ENCODE measurements at places on chromosomes 6 and 20.

DNA sequence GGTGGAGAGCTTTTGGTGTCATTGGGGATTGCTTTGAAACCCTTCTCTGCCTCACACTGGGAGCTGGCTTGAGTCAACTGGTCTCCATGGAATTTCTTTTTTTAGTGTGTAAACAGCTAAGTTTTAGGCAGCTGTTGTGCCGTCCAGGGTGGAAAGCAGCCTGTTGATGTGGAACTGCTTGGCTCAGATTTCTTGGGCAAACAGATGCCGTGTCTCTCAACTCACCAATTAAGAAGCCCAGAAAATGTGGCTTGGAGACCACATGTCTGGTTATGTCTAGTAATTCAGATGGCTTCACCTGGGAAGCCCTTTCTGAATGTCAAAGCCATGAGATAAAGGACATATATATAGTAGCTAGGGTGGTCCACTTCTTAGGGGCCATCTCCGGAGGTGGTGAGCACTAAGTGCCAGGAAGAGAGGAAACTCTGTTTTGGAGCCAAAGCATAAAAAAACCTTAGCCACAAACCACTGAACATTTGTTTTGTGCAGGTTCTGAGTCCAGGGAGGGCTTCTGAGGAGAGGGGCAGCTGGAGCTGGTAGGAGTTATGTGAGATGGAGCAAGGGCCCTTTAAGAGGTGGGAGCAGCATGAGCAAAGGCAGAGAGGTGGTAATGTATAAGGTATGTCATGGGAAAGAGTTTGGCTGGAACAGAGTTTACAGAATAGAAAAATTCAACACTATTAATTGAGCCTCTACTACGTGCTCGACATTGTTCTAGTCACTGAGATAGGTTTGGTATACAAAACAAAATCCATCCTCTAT is 31.2 kb downstream of the SRSF3 start:
- no peak for DNase-seq

DNA sequence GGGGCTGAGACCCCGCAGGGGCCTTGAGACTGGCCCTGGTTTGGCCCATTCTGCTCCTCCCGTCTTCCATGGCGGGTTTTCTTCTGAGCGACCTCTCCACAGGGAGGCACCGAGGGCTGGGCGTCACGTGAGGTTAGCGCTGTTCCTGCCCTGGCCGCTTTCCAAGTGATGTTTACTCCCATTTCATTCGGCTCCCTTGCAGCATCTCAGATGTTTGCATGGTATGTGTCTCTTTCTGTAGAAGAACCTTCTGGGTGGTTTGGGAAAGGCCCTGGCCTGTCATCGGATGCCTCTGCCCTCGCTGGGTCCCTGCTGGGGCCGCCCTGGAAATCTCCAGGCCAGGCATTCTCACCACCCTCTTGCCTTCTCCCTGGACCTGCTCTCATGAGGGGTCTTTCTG is 17.3 kb downstream of the RAMACL start:
- DNase-seq: no peak

DNA sequence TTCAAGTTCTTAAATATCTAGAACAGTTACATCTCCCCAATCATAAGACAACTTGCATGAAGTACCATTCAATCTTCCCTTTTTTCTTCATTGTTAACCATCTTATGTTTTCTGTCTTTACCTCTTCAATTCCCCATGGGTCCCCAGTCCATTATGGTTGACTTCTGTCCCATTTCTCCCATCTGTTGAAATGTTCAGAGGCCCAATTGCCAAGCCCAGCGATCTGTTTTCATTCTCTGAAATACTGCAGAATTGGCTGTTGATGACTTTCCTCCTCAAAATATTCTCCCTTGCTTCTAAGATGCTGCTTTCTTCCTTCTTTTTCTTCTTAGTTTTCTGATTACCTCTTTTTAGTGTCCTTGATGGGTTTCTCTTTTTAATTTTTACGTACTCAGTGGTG is 26.0 kb downstream of the DSTN start:
- no peak for DNase-seq

DNA sequence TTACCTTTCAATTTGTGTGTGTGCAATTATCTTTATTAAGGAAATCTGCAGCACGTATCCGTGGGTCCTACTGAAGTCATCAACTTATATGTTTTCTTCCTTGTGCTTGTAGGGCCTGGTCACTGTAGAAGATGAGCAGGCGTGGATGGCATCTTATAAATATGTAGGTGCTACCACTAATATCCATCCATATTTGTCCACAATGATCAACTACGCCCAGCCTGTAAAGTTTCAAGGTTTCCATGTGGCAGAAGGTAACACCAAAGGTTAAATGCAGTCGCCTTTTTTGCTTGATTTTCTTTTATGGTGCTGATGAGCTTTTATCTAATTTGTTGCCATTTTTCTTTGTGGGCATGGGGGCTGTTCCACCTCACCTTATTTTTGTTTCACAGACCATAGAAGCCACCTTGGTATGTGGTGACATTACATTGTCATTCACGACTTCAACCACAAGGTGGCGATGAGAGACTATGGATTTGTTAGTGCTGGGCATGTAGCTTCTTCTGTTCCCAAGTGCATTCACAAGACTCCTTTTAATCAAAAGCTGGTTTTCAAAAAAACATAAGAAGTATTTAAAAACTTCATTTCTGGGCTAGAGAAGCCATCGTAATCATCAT is 106.5 kb upstream of the LAMP5 start:
- DNase-seq: peak; percentile 47

DNA sequence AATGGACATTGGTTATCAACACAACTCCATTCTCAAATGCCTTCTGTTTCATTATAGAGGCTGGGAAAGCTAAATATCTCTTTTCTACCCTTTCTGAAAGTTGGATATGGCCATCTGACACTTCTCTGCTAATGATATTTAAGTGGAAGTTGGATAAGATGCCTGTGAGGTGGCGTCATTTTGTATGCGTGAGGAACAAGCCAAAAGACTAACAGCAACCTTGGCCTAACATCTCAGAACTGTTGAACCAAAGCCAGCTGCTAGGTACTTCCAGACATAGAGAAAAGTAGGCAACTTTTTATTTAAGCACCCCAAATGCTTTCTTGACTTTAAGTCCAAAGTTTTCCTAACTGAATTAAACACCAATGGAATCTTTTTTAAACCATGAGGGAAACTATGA is 708.4 kb downstream of the CD109 start:
- DNase-seq: no peak

DNA sequence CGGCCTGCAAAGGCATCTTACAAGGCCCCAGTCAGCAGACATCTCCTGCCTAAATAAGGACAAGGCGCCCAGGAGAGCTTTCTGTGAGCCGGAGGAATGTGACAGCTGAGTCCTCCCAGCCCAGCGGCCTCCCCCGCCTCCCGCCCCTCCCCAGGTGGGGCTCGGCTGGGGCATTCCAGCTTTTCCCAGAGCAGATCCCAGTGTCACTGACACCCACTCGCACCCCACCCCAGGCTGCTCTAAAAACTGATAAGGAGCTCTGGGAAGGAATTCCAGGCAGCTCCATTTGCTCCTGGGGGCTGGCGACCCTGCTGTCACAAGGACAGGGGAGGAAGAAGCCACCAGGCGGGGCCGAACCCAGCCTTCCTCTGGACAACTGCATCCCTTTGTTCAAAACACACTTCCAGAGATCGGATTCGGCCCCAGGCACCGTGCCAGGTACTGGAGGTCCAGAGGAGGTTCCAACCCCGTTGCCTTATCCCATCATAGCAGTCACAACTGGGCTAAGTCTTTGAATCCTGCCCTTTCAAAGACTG is 49.7 kb downstream of the JPH2 start:
- no peak for DNase-seq

DNA sequence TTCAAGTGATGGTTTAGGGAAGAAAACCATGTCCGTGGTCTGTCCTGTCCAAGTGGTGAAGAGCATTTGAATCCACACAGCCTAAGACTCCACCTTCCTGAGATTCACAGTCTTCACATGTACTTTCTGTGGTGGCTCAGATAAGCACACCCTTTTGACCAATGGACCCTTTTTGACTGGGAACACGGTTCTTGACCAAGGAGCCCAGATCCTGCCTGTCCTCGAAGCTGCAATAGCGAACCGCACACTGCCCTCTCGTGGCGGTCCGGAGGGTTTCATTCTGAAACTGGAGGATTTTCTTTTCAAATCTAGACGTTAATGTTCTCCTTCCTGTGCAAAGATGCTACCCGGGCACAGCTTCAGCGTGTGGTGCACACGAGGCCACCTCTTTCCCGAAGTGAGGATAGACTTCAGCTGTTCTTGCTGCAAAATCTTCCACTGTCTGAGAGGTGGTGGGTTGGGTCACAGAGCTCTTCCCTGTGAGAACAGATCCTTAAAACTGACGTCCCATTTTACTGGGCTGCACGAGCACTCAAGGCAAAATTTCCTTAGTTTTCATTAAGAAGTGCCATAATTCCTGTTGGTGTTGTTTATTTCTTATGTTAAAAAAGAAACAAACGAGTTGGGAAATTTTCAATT is 90.5 kb downstream of the SYNJ2 start:
- DNase-seq: peak; percentile 47

DNA sequence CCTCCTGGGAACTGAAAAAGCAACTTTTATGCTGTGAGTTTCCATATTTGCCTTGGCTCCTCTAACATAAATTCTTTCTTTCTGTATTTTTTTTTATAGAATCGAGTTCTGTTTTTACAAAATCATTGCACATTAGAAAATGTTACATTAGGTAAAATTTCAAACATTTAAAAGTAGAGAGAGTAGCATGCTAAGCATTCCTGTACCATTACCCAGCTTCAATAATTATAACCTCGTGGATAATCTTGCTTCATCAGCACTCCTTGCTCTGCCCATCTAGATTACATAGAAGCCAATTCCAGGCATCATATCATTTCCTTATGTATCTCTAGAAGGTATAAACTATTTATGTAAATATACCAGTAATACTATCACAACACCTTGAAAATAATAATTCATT is 15.4 kb upstream of the FBXO30 start:
- no peak for DNase-seq

GRCh38 chr6:32609731-32610640 is 20.3 kb upstream of the HLA-DRB1 start:
- DNase-seq: peak; percentile 32

DNA sequence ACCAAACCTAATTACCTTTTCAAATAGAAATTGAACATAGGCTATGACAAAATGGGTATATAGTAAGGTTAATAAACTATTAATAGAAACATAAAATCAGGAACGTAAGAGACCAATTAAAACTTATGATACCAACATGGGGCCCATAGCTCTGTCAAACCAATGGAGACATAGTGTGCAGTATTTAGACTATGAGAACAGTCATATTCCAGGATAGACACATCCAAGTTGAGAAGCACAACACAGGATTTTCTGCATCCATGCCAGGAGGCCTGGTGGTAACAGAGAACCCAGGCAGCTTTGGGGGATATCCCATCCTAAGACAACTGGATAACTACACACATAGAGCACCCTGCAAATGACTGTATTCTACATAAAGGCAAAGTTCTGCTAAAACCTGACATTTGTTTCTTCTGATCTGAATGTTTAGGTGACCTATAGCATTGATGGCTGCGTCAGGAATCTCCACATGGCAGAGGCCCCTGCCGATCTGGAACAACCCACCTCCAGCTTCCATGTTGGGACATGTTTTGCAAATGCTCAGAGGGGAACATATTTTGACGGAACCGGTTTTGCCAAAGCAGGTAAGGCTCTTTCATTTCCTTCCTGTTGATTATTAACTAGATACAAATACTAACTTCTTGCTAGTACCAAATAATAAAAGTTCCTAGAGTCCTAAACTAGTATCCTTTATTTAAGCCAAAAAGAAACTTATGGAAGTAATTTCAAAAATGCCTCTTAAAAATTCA is 202.7 kb downstream of the ARHGAP18 start:
- DNase-seq: no peak

GRCh38 chr20:49384437-49385434 is 97.7 kb downstream of the KCNB1 start:
- peak; percentile 68 for DNase-seq

- DNase-seq: no peak
Measured at GRCh38 chr6:45156075-45156474, 172.1 kb upstream of the RUNX2 start.

DNA sequence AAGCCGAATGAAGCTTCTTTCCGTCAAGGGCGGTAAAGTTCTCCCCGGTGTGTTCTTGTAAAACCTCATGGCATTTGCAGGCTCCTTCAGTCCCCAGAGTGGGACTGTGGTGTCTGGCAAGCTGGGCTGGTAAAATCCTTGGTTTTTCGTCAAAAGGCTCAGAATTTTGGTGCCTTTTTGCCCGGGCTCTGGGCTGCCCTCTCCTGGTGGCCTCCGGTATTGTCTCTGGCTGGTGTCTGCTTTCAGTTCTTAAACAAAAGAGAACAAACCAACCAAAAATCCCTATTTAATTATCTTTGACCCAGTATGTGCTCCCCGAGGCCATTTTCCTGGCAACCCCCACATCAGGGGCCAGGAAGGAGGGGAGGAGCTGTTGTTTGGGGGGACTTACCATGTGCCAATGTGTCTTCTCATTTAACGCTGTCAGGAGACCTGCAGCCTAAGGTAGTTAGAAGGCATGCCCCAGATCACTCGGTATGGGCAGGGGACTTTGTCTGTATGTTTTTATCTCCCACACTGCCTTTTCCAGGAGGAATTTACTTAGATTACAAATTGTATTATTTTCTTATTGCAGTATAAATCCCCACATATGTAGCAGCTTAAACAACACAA is 11.1 kb downstream of the CDH4 start:
- peak; percentile 7 for DNase-seq

GRCh38 chr6:111555036-111555435 is 50.6 kb downstream of the TRAF3IP2 start:
- no peak for DNase-seq

DNA sequence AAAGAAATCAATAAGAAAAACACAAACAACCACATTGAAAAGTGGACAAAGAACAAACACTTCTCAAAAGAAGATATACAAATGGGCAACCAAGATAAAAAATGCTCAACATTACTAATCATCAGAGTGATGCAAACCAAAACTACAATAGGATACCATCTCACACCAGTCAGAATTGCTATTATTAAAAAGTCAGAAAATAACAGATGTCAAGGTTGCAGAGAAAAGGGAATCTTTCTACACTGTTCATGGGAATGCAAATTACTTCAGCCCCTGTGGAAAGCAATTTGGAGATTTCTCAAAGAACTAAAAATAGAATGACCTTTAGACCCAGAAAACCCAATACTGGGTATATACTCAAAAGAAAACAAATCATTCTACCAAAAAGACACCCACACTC is 29.8 kb downstream of the KIF6 start:
- no peak for DNase-seq

- DNase-seq: no peak
Measured at GRCh38 chr6:170225852-170226417, 64.9 kb downstream of the DLL1 start.

- DNase-seq: no peak
Measured at GRCh38 chr6:90146921-90147649, 149.6 kb downstream of the BACH2 start.

GRCh38 chr6:5684320-5685053 is 322.2 kb downstream of the NRN1 start:
- DNase-seq: no peak

DNA sequence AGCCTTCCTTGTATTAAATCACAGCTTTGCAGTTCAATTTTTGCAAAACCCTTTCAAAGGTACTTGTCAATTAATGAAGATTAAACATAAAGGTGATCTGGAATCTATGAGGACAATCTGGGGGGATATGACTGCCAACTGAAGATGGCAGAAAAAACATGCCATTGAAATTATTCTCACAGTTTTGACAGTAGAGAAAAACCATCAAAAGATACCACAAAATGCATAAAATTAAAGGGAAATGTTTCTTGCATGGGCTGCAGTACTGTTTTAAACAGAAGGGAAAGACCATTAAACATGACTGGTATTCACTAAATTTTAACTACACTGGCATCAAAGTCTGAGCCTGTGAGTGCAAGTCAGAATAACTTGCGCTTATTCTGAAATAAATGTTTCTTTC is 194.2 kb downstream of the ATXN1 start:
- DNase-seq: no peak

- no peak for DNase-seq
Measured at GRCh38 chr20:47770935-47771334, 14.3 kb downstream of the SULF2 start.

All from hematopoietic multipotent progenitor cell treated with erythropoietin and hydrocortisone succinate and interleukin-3 and kit ligand, for 15 days (in vitro differentiated cells).